ENCODE measurements at places on chromosomes 5 and 9. TPM values are rescaled to one million over a fixed set of nuclear protein-coding genes. Genes with fewer than 3 reads are reported as not detected.

DNA sequence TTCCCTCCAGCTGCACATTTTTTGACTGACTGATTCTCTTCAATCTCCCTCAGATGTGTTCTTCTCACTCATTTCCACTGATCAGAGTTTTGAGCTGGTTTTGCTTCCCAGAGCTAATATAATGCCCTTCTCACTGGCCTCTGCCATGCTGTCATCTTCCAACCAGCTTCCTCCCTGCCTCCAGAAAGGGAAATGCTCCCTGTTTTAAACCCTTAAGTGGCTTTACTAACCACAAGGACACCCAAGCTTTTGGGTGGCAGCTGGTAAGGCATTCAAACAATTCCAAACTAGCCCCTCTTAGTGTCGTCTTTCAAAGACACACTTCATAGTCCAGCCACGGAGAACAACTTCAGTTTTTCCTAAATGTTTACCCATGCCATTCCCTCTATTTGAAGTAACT, 172.5 kb downstream of the CRB2 start:
- no peak for DNase-seq

- DNase-seq, result no peak
These were observed 78.5 kb downstream of the OLFM1 start for GRCh38 chr9:135165756-135166519.

GRCh38 chr5:66621146-66621545, 25.0 kb downstream of the MAST4 start:
- DNase-seq, result no peak

DNA sequence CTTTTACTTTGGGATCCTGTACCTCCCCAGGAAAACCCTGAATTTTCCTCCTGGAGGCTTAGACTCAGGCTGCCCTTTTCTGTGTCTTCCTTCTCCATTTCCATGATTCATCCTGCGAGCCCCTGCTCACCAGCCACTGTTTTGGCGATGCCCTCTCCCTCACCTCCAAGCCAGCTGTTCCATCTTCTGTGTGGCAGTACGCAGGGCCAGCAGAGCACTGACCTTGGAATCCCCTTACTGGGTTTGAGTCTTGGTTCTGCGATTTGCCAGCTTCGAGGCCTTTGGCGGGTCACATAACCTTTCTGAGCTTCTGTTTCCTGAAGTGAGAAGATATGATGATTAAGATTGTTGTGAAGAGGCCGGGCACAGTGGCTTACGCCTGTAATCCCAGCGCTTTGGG, 7.2 kb downstream of the PPARGC1B start:
- DNase-seq, result no peak

GRCh38 chr5:108560581-108560980, 178.7 kb upstream of the FBXL17 start:
- no peak for DNase-seq

SURF4 gene
- total RNA-seq, result 112 TPM

All from upper lobe of left lung (tissue), 6 donors.